ENCODE measurements at places on chromosomes 3 and 15.
A peak's percentile ranks its signal among the peaks of the same experiment; 100 is the strongest.

GRCh38 chr3:126348308-126348920 lies 8.8 kb downstream of the KLF15 start:
- DNase-seq, result no peak

GRCh38 chr3:133440652-133441051 lies 40.8 kb downstream of the BFSP2 start:
- no peak for DNase-seq

GRCh38 chr15:31214864-31215489 lies 111.7 kb upstream of the KLF13 start:
- no peak for DNase-seq

DNA sequence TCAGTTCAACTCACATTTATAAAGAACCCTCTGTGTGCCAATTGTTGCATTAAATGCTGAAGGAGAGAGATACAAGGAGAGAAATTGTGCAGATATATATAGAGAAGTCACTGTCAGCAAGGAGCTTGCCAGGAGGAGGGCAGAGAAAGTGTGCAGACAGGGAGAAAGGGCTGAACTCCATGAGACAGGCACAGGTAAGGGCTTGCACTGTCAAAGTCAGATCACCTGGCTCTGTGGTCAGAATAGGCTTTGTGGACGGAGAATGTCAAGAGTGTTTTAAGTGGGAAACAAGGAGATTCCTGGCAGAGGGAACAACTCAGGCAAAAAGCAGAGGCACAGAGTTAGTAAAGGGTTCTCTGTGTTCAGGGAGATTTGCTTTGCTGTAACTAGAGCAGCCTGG lies 303.0 kb upstream of the TPRG1 start:
- no peak for DNase-seq

DNA sequence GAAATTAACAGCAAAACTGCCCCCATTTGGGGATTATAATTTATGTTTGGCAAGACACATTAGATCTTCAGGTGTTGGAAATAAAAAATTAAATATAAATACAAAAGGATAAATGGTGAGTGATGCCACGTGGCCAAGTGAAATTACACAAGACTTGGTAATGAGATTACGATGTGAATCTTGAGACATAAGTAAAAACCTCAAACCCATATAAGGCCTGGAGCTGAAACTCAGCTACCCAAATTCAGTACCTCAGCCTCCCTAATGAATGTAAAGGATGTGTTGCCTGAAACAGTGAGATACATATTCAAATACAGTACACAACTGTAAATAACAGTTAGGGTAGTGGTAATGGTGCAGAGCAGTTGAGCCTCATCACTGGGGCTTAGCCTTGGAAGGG lies 1146.6 kb downstream of the OTOL1 start:
- DNase-seq, result no peak

DNA sequence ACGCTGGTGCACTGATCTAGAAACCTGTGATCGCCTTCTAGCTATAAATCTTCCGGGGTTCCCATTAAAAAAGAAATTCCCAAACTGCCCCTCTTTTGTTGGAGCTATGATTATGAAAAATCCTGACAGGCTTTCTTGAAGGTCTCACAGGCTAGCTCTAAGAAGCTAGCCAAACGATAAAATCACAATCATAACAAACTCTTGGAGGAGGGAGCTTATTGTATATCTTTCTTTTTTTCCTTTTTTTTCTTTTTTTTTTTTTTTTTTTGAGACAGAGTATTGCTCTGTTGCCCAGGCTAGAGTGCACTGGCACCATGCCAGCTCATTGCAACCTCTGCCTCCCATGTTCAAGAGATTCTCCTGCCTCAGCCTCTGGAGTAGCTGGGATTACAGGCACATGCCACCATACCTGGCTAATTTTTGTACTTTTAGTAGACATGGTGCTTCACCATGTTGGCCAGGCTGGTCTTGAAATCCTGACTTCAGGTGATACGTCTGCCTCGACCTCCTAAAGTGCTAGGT lies 72.0 kb downstream of the MYO1E start:
- no peak for DNase-seq

- no peak for DNase-seq
These were observed 771.4 kb downstream of the GRM7 start for GRCh38 chr3:7632305-7632704.

- DNase-seq, result peak; percentile 25
These were observed 172.7 kb downstream of the MEGF11 start for GRCh38 chr15:66080717-66081398.
